Sigmoid colon (tissue), 7 donors: ENCODE measurements at places on chromosomes 4 and X. TPM values are rescaled to one million over a fixed set of nuclear protein-coding genes. Genes with fewer than 3 reads are reported as not detected.

- no peak for DNase-seq
These were observed 793.7 kb upstream of the LCORL start for GRCh38 chr4:18815081-18815778.

GRCh38 chrX:123990169-123990568 is 28.7 kb downstream of the STAG2 start:
- DNase-seq: no peak

GRCh38 chrX:153814591-153815315 is 15.6 kb downstream of the PDZD4 start:
- no peak for DNase-seq

GRCh38 chr4:184744236-184744635 is 10.3 kb upstream of the CENPU start:
- DNase-seq: no peak

- DNase-seq: no peak
These were observed 301.2 kb upstream of the PPARGC1A start for GRCh38 chr4:24190761-24191695.

Gene STPG2
- total RNA-seq: not detected

GRCh38 chr4:6753891-6754290 is 28.6 kb upstream of the KIAA0232 start:
- DNase-seq: no peak

Gene PAQR3
- 23.3 TPM for total RNA-seq

Gene YIPF7
- not detected for total RNA-seq

Gene NOX1
- total RNA-seq: 0.36 TPM

Gene TAF7L
- total RNA-seq: 0.16 TPM

DNA sequence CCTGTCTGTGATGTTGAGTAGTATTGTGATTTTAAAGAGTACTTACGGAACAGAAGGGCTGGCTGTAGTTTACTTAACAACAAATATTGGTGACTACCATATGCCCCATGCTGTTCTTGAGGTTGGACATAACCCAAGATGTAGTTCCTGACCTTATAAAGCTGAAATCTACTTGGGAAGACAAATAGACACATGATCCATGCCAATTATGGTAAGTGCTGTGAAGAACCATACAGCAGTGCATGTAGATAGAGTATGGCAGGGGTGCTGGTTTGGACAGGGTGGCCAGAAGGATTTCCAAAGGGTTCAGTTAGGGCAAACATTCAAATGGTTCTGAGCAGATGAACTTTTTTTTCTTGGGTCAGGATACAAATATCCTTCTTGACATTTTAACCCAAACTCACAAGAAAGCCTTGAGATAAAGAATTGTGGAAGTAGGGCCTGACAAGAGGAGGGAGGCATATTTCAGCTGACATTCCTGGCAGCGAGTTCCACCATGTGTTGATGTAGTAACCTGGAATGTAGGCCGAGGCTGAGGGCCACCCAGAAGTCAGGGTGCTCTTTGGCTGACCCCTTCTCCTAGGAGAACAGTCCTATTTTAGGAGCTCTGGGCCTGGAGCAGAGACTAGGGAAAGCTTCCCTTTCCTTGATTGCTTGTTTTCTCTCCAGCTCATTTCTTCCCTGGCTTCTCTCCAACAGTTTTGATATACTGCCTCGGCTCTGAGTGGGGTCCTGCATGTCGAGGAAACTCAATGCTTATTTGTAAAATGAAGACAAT is 74.2 kb downstream of the FREM3 start:
- peak; percentile 90 for DNase-seq

Gene ETDA
- total RNA-seq: not detected

DNA sequence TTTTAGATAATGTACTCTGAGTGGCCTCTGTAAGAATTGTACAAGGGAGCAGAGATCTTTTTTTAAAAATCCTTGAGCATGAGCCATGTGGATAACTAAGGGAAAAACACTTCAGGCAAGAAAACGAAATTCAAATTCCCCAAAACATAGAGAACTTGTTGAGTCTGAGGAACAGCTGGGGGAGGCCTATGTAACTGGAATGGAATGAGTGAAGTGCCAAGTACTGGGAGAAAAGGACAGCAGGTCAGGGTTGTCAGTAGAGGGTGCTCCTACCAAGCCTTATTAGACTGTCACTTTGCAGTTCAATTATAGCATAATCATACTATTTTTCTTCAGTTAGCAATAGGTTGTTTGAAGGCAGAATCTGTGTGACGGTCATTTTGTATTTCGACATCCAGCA is 135.1 kb downstream of the ARHGAP6 start:
- DNase-seq: no peak

DNA sequence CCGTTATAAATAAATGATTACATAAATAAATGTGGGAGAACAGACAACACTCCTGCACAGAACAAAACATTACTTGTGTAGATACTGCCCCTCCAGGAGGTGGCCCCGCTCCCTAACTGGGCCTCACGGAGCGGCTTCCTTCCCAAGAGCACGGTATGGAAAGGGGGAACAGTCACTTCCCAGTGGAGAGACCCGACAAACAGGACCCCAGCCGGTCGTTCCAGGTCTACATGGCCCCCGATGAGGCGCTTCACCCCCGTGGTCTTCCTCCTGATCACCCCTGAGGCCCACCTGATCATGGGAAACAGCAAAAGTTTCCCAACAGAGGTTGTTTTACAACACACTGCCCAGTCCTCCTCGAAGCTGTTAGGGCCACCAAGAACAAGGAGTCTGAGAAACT is 6.6 kb upstream of the SLC6A8 start:
- peak; percentile 58 for DNase-seq

Gene XG
- total RNA-seq: 1.1 TPM

- no peak for DNase-seq
These were observed 16.2 kb downstream of the CTAG1B start for GRCh38 chrX:154602766-154603437.

DNA sequence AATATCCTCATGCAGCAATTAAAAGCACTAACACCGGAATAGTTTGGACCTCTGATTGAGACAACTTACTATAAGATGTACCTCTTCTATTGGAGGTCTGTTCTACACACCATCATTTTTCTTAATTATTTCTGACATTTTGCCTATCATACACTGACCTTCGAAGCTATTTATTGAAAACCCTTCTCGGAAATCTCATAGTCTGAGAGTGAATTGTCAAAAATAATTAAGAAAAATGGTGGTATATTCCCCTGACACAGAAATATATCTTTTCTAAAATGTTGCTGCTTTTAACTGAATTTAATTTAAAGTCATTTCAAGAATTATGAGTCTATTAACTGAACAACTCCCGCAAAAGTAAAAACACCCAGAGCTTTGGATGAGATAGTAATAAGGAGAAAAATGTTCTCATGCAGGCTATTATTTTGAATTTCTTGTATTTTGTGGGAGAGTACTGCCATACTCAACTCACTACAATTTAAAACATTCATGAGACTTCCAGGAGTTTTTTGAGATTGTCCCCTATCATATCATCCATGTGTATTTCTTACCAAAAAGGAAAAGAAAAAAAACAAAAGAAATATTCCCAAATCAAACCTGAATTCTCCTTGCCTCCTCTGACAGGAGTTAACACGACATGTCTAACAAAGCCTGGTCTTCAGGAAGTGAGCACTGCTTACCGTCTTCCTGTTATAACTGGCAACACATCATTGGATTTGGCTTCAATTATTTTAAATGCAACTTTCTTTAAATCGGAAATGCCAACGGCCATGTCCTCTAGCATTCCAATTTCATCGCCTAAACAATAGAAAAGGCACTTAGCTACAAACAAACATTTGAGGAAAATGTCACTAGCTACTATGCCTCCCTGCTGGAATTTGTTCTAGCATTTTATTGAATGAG is 485.3 kb downstream of the IL15 start:
- DNase-seq: no peak

Gene NKX3-2
- total RNA-seq: 20.3 TPM

Gene OFD1
- 46.0 TPM for total RNA-seq

Gene ARMCX1
- total RNA-seq: 58.2 TPM

DNA sequence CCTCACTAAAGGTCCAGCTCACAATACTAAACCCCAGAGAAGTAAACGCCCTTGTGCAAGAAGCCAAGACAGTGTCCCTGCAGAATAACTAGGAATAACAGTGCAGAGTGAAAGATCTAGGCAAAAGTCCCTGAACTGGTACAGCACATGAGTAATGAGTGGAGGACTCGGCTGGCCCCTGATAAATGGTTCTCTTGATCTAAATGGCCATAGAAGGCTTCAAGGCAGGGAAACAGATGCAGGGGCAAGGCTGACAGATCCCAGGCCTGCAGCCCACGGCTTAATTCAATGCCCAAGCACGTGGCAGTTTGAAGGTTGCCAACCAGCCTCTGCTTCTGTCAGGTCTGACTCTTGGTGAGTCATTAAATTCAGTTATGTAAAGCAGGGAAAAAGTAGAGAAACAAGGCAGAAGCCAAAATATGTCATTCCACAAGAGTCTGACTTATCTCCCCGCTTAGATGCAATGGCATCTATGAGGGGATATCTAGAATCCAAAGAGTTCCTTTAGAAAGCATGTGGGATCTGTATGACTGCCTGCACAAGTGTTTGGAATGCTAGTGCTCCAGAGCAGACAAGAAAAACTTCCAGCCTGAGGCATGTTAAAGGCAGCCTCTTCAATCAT is 121.3 kb downstream of the PRDM5 start:
- peak; percentile 64 for DNase-seq

GRCh38 chr4:70637239-70637913 is 8.8 kb downstream of the ENAM start:
- DNase-seq: no peak

DNA sequence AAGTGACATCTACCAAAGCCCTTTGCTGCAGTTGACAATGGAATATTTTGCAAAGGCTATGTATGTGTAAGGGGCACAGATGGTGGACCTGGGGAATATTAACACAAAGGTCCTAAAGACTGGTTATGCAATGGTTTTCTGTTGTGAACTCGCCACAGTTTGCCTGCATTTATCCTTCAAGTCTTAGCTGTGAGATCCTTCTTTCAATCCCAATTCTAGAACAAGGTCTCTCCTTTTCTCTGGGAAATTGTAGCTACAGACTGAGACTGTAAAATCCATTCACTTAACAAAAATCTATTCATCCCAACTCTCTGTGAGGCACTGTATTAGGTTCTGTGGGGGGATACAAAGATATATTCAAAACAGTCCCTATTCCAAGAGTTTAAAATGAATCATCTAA is 250.4 kb downstream of the GPM6A start:
- DNase-seq: no peak

GRCh38 chr4:121270389-121270788 is 106.3 kb upstream of the TNIP3 start:
- DNase-seq: no peak

DNA sequence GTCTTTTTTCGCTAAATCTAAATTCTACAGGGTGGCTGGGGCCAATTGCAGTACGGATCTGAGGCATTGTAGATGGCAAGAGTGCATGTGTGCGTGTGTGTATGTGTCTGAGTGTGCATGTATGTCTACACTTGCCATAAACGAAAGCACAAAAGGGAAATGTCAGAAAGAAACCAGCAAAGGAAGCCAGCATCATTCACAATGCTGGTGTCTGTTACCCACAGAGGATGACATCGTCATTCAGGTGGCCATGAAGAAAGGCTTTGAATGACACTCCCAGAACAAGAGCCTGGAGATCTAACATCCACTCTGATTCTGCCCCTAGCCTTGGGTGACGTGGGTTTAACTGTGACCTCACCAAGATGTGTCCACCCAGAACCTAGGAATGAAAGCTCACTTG is 124.6 kb downstream of the DHRSX start:
- no peak for DNase-seq

Gene DRD5
- total RNA-seq: not detected

GRCh38 chrX:77960567-77960966 is 8.9 kb downstream of the PGAM4 start:
- no peak for DNase-seq

- no peak for DNase-seq
These were observed 149.8 kb downstream of the GBA3 start for GRCh38 chr4:22842360-22843018.

Gene MGST2
- 30.8 TPM for total RNA-seq

DNA sequence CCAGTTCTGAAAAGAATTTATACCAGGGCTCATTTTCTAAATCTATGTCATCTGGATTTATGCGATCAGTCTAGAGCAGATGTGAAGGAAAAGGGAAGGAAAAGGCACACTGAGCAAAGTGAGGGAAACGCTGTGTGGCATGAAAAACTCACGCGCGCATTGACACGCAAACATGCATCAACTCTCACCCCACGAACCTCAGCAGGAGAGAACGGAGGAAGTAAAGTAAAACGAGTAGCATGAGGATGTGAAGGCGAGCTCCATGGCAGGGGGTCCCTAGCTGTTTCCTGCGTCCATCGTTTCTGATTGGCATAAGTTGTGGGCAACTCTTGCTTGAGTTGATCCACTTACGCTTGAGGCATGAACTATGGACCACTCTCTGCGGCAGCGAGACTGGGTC is 102.8 kb upstream of the PDLIM3 start:
- no peak for DNase-seq

GRCh38 chr4:28385801-28386200 is 1525.2 kb downstream of the STIM2 start:
- no peak for DNase-seq

Gene BBS12
- total RNA-seq: 5.1 TPM

Gene ELF4
- total RNA-seq: 5.0 TPM

Gene TEX13B
- total RNA-seq: not detected

DNA sequence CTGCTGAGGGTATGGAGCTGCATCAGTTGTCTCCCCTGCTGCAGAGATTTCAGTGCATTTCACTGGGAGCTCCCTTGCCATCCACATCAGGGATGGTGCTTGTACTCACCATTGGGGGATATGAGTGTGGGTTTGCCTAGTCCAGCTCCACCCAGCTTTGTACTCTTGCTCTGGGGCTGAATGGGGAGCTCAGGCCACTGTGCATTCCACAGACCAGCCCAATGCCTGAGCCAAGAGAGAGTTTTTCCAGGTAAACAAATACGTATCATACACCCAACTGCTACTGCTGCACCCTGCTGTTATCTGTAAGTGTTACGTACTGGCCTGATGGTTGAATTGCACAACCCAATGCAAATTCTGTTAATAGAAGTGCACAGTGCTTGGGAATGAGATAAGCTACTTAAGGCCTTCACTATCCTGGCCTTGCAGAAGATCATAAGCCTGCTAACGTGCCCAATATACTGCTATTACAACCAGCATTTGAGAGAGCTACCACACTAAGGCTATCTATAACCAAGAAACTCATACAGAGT is 205.0 kb upstream of the DMD start:
- no peak for DNase-seq

- DNase-seq: no peak
These were observed 7.4 kb downstream of the CORIN start for GRCh38 chr4:47830265-47831025.

Gene HTRA3
- 49.6 TPM for total RNA-seq

GRCh38 chr4:105808750-105809041 is 86.6 kb upstream of the NPNT start:
- no peak for DNase-seq

- no peak for DNase-seq
These were observed 130.9 kb downstream of the TTC29 start for GRCh38 chr4:146814750-146815149.

Gene DUSP9
- not detected for total RNA-seq

Gene DCX
- 0.16 TPM for total RNA-seq

- DNase-seq: no peak
These were observed 81.7 kb downstream of the HS6ST2 start for GRCh38 chrX:132876523-132877338.

Gene CHRDL1
- 365 TPM for total RNA-seq
